HS-5 (cell line): ENCODE measurements at places on chromosomes 2 and 18.
A peak's percentile ranks its signal among the peaks of the same experiment; 100 is the strongest.

- no peak for DNase-seq
These were observed 51.8 kb downstream of the ADD2 start for GRCh38 chr2:70716131-70716743.

GRCh38 chr2:197813093-197813787, 8.8 kb downstream of the PLCL1 start:
- no peak for DNase-seq

DNA sequence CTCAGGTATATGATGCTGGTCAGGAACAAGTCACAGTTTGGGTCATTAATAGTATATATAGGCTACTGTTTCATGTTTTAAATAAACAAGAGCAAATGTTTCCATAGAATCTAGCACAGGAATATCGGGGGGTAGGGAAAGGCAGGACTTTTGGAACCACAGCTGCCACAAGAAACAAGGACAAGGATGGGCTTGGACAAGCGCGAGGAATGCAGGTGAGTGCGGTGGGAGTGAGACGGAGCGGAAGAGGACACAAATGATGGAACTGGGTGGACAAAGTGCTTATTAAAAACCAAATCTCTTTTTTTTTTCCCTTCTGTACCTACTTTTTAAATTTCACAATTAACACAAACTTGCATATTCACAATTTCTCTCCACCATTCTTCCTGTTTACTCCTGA, 49.1 kb downstream of the SNORC start:
- no peak for DNase-seq

- DNase-seq, result no peak
These were observed 101.7 kb downstream of the PDE11A start for GRCh38 chr2:177970670-177971454.

DNA sequence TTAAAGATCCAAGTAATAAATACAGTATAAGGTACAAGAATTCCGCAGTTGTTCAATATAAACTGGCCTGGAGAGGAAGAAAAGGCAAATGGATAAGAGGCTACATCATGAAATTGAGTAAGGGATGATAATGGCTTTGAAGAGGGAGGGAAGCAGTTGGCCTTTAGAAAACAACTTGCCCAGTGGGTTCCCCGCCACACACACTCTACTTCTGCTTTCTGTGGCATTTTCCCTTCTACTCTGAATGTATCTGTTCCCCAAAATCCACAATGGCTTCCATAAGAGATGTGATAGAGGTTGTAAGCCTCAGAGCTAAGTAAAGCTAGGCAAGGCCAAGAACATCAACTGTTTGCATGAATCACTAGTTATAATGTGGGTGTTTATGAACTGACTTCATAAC, 221.3 kb downstream of the MBD2 start:
- DNase-seq, result no peak

DNA sequence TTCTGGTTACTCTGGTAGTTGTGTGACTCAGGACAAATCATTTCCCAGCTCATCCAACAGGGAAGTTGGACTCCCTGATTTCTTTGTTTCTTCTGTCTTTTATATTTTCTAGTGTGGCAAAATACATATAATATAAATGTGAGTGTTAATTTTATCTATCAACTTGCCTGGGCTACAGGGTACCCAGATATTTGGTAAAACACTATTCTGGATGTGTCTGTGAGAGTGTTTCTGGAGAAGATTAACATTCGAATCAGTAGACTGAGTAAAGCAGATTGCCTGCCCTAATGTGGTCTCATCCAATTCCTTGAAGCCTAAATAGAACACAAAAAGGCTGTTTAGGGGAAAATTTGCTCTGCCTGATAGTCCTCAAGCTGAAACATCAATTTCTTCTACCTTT, 122.9 kb upstream of the STPG4 start:
- no peak for DNase-seq

GRCh38 chr18:37450434-37451132, 115.0 kb downstream of the CELF4 start:
- no peak for DNase-seq

- DNase-seq, result no peak
These were observed 179.4 kb upstream of the AGAP1 start for GRCh38 chr2:235314371-235314930.

DNA sequence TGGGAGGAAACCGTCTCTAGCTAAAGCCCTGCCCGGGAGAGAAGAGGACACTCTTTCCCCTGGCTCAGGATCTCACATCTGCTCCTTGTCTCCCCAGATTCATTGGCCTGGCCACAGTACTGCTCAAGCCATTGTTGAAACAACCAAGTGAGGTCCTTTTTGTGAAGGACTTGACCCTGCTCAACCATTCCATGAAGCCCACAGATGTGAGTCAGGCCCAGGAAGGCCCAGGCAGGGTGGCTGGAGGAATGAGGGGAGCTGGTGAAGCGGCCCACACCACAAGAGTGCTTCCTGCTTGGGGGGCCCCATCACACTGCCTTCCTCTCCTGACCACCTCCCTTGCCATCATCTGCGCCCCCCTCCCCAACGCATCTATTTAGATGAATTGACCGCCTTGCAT, 5.1 kb downstream of the FER1L5 start:
- no peak for DNase-seq

GRCh38 chr2:236661762-236662110, 92.1 kb downstream of the ACKR3 start:
- DNase-seq, result no peak

DNA sequence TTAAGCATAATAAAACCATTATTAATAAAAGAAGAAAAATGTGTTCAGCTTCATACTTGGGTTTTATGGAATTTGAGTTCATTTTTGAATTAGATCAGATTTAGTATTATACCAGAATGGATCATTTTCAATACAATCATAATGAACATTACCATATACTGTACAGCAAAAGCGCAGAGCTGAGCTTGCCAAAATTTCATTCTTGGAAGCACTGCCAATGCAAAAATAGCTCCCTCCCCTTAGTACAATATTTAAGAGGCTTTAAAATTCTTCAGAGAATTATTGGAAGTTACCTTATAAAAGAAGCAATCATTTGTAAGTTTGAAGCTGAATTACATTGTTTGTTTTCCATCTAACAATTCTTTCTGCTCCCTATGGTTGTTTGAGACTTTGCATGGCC, 938.1 kb upstream of the SLC39A10 start:
- DNase-seq, result no peak

DNA sequence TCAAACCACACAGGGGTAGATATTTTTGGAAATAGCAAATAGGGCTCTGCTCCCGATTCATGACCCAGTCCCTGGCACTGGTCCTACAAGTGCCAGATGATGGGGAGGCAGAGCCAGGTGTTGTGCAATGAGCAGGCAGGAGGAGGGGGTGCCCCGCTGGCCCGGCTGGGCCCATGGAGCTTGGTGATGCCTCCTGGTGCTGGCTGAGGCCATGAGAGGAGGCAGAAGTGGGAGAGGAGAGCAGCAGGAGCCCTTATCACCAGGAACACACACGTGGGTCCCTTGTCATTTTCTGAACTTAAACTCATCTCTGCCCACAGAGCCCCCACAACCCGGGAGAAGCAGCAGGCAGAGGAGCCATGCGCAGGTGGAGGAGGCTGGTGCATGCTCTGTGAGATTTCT, 90.5 kb upstream of the MAPK4 start:
- DNase-seq, result no peak

DNA sequence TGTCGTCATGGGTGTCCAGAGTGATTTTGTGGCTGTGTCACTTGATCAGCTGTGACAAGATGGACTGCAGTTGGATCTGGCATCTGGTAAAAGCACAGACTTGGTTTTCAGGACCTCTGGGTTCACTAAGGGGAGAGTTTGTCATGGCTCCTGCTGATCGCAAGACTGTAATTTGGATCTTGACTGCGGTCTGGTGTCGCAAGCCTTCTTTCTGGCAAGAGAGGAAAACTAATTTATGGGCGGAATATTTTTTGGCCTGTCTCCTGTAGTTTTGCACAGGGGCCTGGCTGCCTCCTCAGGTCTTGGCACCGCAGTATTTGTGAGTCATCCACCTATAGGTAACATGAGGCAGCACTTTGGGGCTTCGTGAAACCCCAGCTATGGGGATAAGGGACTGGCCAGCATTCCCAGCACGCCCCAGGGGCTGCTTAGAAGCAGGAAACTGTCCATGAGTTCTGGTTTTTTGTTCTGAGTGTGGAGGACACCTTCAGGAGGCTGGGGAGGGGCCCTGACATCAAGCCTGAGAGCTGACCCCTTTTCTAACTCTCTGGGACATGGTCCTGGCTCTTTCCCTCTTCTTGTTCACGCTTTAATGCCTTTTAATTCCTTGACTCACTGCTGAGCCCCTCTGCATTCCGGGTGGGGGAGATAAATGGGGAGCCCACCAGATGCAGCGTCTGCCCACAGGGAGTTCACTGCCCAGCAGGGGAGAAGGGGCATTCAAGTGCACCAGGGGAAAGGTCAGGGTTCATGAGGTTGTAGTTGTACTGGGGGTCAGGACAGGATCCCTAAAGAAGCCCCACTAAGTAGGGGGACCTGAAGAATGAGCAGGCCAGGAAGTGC, 12.2 kb downstream of the SH3BP4 start:
- no peak for DNase-seq

DNA sequence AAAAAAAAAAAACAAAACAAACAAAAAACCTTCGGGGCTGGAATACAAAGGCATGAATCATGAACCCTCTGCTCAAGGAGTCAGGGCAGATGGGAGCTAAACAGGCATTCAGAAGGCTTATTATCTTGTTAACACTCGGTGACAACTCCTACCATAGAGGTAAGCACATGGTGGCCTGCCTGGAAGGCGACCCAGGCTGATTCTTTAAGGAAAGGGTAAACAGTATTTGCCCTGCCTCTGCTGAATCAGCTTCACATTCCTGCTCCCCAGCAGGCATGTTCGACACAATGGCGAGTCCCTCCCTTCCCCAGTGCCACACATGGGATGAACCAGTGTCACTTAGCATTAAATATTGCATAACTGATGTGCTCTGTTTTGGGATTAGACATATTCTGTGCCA, 191.9 kb downstream of the ARL4C start:
- no peak for DNase-seq

DNA sequence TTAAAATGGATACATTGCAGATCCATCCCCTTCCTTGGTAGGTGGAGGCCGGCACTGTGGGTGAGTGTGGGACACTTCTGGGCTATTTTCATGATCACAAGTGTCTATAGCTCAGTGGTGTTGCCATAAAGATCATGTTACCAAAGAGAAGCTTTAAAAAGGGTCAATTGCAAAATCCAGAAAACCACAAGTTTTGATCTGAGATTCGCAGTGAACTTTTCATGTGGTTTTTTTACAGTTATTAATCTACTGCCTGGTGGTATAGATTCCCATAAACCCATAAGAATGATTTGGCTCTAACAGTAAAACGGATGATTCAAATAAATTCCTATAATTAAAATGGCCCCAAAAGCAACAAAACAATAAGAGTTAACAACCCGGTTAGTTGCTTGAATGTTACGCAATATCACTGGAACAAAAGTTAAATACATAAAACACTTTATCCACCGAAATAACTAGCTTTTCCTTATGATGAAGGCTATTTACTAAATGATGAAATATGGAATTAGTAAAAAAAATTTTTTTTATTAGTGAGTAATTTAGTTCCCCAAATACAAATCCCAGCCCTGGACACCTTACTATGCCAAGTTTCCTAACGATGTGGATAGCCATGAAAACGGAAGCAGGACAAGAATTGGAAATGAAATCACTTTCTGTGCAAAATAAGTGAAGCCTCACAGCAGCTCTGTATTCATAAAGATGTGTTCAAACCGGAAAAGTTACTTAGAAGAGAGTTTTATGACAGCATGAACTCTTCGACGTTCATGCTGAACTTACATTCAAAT, 95.6 kb upstream of the THOC1 start:
- peak; percentile 84 for DNase-seq

- DNase-seq, result no peak
These were observed 327.4 kb upstream of the HS6ST1 start for GRCh38 chr2:128646091-128646490.

DNA sequence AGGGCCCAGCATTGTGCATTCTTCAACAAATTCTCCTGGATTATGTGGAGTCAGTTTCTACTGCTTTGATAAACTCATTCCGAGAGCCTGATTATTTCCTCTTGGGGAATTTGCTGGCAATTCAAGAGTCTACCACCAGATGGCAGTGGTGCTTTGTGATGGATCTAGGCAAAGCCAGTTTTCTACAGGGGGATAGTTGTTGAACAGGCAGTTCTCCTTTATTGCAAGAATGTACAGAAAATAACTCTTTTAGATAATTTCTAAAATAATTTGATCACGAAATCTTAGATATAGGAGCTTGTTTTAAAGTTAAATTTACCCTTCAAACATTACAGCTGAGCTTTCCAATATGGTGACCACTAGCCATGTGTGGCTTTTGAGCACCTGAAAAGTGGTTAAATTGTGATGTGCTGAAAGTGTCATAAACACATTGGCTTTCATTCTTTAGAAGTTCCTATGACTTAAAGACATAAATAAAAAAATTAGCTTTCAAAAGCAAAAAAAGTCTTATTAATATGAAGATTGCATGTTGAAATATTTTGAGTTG, 66.7 kb upstream of the HAAO start:
- no peak for DNase-seq

DNA sequence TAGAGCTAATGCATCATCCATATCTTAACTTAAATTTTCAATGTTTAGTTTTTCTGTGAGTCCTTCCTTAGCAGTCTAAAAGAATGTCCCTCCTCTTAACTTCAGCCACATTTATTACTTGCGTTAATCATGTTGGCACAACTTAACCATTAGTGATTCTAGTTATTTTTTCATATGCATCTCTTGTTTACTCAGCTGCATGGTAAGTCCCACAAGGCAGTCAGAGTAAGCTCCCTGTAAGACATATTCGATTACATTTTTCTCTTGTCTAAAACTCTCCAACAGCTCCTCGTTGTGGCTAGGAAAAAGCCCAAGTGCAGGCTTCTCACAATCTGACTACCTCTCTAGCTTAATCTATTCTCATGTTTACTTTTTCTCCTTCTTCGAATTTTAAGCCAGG, 2045.3 kb upstream of the PIK3C3 start:
- DNase-seq, result no peak

DNA sequence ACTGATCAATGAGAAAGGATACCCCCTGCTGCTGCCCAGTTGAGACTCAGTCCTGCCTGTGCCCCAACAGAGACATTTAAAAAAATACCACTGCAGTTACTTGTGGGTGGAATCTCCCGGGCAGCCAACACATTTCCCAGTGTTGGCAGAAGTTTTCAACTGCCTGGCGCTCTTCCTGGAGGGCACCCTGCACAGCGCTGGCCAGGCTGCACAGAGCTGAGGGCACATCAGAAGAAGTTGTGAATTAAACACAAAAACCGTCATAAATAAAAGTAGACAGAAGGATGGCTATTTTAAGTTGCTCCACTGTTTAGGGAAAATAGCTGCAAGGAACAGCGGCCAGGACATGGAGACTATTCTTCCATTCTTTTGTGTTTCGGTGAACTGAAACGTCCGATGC, 110.2 kb upstream of the THOC1 start:
- no peak for DNase-seq
